ENCODE measurements at places on chromosomes 13 and 19.

GRCh38 chr19:1125601-1126467 is 22.0 kb downstream of the GPX4 start:
- DNase-seq: no peak

DNA sequence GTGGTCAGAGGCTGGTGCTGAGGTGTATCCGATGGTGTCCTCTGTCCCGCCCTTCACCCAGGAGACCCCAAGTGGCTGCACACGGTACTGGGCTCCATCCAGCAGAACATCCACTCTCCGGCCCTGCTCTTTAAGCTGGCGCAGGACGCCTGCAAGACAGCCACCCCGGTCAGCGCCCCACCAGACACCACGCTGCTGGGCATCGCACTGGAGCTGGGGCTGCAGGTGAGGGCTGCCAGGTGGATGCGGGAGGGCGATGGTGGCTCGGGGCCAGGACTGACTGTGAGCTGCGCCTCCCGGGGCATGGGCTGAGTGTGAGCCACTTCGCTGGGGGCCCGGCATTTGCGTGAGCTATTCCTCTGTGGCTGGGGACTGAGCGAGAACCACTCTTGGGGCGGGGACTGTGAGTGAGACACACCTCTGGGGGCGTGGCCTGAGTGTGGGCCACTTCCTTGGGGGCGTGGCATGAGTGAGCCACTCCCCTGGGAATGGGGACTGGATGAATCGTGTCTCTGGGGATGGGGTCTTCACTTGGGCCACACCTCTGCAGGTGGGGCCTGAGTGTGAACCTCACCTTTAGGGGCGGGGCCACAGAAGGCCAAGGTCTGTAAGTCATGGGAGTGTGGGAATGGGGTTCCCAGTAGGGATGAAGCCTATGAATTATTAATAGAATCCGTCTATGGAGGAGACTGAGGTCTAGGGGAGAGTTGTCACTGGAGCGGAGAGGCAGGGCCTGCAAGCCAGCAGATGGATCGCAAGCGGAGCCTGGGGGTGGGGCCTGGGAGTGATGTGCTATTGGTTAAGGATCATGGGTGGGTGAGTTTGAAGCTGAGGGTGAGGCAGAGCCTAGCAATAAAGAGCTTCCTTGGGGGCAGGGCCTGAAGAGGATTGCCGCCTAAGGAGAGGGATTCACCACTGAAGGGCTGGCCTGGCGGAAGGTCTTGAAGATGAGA is 30.5 kb downstream of the ZSWIM4 start:
- DNase-seq: no peak

- DNase-seq: peak; percentile 55
Observed at GRCh38 chr19:44988896-44989556, 12.2 kb upstream of the RELB start.

GRCh38 chr19:7870571-7871436 is 3.4 kb downstream of the PRR36 start:
- no peak for DNase-seq

DNA sequence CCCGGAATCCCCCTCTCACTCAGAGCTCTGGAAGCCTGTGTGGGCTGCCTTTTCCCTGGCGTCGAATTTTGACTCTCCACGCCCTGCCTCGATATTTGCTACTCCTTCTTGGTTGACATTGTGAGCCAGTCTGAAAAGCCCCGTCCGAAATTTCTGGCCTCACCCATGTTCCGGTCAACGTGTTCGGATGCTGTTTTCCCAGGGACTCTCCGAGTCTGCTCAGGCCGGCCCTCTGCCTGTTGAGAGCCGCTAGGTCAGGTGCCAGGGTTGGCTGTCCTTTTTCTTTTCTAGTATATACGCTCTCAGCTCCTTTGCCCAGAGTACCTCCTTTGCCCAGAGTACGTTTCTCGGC is 6.8 kb upstream of the DGKH start:
- no peak for DNase-seq

DNA sequence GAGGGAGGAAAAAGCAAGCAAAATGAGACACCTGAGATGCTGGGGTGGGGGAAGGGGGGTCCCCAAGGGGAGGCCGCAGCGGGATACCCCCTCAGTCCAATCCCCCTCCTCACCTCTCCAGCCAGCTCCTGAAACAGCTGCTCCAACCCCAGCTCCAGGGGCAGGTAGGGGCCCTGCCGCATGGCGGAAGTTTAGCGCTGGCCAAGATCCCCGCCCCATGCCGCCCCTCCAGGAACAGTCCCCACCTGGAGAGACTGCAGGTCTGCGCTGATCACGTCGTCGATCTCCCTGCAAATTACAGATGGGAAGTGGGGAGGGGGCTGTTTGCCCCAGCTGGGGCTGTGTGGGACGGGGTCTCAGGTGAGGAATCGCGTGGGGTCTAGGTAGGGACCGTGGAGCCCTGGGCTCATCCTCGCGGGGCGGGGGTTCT is 9.0 kb downstream of the CAPN12 start:
- no peak for DNase-seq

- no peak for DNase-seq
Observed at GRCh38 chr19:351976-352625, 7.5 kb upstream of the MIER2 start.

GRCh38 chr19:35066691-35067563 is 25.4 kb downstream of the HPN start:
- peak; percentile 90 for DNase-seq

GRCh38 chr19:34244611-34245299 is 9.6 kb upstream of the GARRE1 start:
- no peak for DNase-seq

DNA sequence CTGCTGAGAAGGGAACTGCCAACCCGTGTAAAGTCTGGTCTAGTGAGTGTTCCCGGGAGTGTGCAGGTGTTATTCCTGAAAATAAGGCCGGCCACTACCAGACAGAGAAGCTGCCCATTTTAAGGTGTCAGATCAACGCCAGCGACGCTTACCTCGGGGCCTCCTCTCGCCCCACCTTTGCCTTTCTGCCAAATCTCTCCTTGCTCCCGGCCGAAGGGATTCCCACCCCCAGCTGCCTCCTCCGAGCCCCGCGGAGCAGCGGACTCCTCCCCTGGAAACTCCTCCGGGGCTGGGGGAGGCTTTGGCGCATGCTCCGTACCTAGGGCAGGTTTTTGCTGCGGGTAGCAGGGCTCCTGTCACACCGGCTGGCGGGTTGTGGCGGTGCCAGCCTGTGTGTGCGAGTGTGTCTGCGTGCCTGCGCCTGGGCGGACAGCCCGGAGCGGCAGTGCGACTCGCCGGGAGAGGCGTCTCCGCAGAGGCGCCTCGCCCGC is at the start of gene HS6ST3:
TSS of gene HS6ST3 (plus strand) at position 359 of the 491 bp plus-strand sequence.
- DNase-seq: no peak

GRCh38 chr19:6278740-6279619 is 795 bp downstream of the MLLT1 start:
- DNase-seq: no peak

- no peak for DNase-seq
Observed at GRCh38 chr19:54804101-54804500, 691 bp downstream of the KIR2DL4 start.

GRCh38 chr13:25691654-25692053 is 319.9 kb downstream of the ATP8A2 start:
- no peak for DNase-seq

DNA sequence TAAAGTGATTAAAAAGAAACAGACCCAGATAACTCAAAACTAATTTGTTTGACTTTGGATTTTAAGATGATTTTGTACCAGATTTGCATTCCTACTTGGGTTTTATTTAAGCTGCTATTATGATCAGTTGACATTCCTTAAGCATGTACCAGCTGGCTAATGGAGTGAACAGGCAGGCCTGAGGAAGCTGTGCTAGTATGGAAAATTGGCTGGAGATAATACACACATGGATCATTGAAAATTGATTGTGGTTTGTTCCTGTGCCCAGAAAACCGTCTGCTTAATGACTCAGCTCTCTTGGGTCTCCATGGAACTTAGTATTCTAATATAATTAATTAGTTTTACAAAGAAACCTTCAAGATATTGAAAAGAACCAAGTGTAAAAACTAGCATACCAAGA is 22.6 kb downstream of the POLR1D start:
- DNase-seq: no peak

DNA sequence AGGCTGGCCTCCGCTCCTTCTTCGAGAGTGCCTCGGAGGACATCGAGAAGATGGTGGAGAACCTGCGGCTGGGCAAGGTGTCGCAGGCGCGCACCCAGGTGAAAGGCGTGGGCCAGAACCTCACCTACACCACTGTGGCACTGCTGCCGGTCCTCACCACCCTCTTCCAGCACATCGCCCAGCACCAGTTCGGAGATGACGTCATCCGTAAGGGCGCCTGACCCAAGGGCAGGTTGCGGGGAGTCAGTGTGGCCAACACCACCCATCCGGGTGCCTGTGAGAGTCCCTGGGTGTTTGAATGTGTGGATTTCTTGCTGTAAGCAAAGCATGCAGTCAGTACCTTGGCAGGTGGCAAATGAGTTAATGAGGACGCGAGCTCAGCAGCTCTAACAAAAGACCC is 78.8 kb downstream of the RYR1 start:
- no peak for DNase-seq

DNA sequence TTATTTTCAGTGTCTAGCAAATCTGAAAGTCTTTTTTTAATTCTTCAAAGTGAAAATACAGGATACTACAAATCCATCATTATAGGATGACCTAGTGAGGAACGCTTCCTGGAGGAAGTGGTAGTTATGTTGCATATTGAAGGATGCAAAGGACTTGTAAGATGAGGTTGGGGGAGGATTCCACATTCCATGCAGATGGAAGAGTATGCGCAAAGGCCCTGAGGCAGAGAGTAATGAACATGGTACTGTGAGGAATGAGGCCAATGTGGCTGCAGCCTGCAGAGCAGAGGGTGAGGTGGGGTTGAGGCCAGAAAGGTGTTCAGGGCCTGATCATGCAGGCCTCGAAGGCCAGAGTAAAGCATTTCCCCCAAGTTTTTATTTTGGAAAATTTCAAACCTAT is 202.8 kb downstream of the MTUS2 start:
- no peak for DNase-seq

GRCh38 chr13:113595131-113595530 is 10.6 kb downstream of the TFDP1 start:
- DNase-seq: no peak

- DNase-seq: no peak
Observed at GRCh38 chr13:61760102-61760501, 344.5 kb upstream of the PCDH20 start.

Measured in stimulated activated CD4-positive, alpha-beta T cell treated with anti-CD3 and anti-CD28 coated beads, Interleukin-15, amount 100 ng/mL, for 1 hour (primary cell).